HS-27A (cell line): ENCODE measurements at places on chromosomes 2 and 18.

- no peak for DNase-seq
Observed at GRCh38 chr2:16765356-16765755, 99.7 kb upstream of the CYRIA start.

DNA sequence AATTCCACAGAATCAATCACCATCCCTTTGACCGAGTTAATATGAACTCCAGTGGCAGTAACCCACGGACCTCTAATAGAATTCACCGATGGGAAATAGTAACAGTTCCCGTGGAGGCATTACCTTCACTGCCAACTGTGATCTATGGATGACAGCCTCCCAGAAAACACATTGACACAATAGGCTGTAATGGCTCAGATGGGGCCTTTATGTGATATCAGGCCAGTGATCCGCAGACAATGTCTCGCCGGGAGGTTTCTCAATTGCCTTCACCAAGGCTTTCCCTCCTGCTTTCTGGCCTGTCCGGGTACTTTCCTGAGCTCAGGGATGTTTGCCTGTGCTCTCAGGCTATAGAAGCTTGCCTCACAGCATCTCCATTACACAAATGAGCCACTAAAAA is 34.4 kb upstream of the KLF7 start:
- no peak for DNase-seq

- no peak for DNase-seq
Observed at GRCh38 chr2:111710085-111710484, 173.9 kb downstream of the ANAPC1 start.

GRCh38 chr2:142642650-142643049 is 234.8 kb upstream of the KYNU start:
- DNase-seq = peak; percentile 8

DNA sequence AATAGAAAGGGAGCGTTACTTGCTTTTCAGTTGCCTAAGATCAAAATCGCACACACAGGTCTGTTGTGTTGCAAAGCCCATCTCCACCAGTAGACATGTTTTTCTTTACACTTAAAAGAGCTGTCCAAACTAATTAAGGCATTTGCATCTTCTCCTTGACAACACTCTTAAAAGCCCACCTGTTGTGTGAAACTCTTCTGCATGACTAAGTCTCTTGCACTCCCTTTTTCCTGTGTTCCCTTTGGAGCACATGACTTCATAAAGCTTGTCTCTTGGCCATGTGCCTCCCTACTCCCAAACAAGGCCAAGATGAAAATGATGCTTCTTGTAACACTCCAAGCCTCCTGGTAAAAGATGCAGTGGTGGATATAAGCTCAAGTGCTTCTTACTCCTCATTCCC is 26.1 kb downstream of the PID1 start:
- no peak for DNase-seq

GRCh38 chr2:239359196-239359912 is 41.5 kb downstream of the HDAC4 start:
- DNase-seq = no peak

- no peak for DNase-seq
Observed at GRCh38 chr2:231970461-231970860, 8.9 kb downstream of the DIS3L2 start.
